ENCODE measurements at places on chromosomes 7 and 10.

DNA sequence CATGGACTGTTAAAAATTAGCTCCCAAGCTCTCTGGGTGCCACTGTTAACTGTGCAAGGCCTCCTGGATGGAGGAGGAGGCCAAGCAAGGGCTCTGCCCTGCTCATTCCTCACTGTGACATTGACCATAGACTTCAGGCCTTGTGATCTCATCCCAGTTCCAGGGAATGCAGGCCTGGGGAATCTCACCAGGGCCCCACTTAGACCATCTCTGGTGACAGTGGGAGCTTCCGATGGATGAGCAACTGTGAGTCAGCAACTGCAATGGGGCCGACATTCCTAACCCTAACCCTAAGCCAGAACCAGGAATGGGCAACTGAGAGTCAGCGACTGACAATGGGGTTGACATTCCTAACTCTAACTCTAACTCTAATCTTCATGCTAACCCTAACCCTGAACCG is 50.4 kb upstream of the MSMB start:
- DNase-seq = no peak

DNA sequence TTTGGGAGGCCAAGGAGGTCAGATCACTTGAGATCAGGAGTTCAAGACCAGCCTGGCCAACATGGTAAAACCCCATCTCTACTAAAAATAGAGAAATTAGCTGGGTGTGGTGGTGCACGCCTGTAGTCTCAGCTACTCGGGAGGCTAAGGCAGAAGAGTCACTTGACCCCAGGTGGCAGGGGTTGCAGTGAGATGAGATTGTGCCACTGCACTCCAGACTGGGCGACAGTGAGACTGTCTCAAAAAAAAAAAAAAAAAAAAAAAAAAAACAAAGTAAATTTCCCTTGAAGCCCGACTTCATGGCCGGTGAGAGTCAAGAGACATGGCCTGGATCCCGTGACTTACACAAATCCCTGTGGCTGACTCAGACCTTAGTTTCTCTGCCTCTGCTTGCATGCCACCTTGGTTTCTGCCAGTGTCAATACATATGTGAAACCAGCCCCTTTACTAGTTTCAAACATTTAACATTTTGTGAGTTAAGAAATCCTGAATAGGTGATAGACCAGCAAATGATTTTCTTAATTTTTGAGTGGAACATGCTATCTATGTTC is 62.8 kb downstream of the ZEB1 start:
- DNase-seq = no peak

GRCh38 chr7:66790196-66790595 is 49.7 kb downstream of the RABGEF1 start:
- DNase-seq = no peak

DNA sequence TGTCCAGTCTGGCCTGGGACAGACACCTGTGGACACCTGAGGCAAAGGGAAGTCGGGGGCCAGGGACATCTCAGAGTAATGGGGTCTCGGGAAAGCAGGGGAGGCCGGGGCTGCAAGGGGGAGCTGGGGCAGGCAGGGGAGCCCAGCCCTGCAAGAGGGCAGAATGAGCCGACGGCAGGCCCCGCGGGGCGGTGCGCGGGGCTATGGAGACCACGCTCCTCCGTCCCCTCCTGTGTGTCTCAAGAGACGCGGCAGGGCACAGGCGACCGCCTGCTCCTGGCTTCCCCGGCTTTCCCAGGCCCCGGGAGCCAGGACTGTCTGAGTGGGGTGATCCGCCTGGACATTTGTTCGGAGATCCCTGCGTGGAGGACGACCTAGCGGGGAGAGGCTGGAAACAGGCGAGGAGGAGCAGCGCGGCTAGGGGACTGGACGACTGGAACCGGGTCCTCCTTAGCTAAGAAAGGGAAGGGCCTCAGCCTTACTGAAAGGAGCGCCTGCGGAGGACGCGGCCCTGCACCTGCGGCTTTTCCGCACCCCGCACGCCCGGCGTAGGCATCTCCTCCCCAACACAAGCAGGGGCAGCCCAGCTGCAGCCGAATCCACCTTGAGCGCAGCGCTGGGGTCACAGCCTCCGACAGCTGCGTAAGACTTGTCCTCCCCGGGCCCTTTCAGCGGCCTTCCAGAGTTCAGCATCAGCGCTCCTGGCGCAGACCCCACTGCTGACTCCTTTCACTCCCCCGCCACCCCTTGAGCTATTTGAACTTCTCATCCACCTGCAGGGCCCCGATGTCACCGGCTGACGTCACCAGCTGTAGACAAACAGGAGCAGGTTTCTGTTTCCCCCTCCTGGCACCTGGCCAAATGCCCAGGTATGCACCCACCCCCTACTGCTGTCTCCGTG is 176.4 kb downstream of the ZNF248 start:
- DNase-seq = no peak

- DNase-seq = no peak
Measured at GRCh38 chr7:8205031-8205387, 57.0 kb downstream of the ICA1 start.

DNA sequence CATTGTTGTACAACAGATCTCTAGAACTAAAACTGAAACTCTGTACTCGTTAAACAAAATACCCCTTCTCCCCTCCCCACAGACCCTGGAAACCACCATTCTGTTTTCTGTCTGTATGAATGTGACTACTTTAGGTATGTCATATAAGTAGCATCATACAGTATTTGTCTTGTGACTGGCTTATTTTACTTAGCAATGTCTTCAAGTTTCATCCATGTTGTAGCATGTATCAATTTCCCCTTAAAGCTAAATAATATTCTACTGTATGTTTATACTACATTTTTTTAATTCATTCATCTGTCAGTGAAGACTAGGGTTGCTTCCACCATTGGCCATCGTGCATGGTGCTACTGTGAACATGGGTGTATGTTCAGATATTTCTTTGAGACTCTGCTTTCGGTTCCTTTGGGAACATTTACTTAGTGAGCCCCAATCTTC is 71.2 kb upstream of the RPA3 start:
- no peak for DNase-seq

DNA sequence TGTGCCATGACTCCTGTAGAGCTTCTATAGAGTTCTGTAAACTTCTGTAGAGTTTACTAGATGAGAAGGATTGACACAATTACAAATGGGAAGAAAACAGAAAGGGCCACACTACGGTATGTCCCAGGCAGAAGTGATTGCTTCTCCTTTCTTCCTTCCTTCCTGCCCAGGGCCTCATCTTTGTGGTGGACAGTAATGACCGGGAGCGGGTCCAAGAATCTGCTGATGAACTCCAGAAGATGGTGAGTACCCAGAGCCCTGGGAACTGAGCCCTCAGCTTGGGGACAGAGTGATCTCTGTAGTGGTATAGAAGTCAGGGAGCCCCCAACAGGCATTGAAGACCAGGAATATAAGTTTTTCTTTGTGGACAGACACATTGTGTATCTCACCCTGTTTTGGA is 1.7 kb downstream of the ARF5 start:
- no peak for DNase-seq

DNA sequence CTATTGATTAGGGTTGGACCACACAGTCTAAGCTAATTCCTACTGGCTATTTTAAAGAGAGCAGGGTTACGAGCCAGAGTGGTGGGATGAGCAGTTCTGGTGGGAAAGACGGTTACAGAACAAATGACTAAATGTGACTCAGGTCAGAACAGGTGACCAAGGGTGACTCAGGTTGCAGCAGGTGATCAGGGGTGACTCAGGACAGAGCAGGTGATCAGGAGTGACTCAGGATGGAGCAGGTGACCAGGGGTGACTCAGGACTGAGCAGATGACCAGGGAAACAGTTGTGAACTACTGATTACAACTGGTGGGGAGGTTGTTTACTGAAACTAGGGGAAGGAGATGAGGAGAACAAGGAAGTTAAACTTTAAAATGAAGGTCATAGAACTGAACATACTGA is 366.3 kb downstream of the ABCA13 start:
- no peak for DNase-seq

- DNase-seq = no peak
Measured at GRCh38 chr7:106048706-106049020, 63.4 kb downstream of the SYPL1 start.

GRCh38 chr7:111647881-111648280 is 85.6 kb upstream of the IMMP2L start:
- no peak for DNase-seq

- no peak for DNase-seq
Measured at GRCh38 chr7:95539426-95539825, 53.7 kb downstream of the ASB4 start.

GRCh38 chr7:31651234-31652062 is 35.6 kb upstream of the PPP1R17 start:
- no peak for DNase-seq

DNA sequence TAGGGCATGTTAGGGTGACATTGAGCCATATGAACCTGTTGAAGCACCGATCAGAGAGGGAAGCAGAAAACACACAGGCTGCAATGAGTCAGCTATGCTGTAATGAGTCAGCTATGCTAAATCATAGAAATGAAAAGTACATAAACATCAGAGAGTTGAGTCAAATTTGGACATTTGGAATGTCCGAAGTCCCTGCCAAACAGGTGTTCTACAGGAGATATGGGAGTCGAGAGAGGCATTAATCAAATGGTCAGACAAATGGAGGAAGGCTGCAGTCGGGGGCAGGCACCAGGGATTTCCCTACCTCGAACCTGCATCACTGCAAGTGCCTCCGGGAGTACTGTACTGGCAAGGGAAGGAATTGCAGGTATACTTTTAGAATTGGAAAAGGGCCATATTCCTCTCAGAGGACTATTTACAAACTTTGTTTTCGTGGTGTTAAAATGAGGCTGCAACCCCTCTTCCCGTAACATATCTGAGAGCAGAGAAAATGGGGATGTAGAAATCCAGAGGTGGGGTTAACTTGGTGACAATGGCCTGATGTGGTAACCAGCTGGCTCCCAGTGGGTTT is 8.8 kb upstream of the ZC3HAV1 start:
- no peak for DNase-seq

- DNase-seq = no peak
Measured at GRCh38 chr10:56085406-56086122, 275.5 kb downstream of the ZWINT start.

- no peak for DNase-seq
Measured at GRCh38 chr7:105743351-105744090, 132.9 kb downstream of the ATXN7L1 start.

GRCh38 chr10:485776-486175 is 203.7 kb downstream of the DIP2C start:
- no peak for DNase-seq

- no peak for DNase-seq
Measured at GRCh38 chr10:71447676-71448075, 51.0 kb downstream of the CDH23 start.

- no peak for DNase-seq
Measured at GRCh38 chr7:134587750-134588149, 38.8 kb downstream of the AKR1B15 start.

DNA sequence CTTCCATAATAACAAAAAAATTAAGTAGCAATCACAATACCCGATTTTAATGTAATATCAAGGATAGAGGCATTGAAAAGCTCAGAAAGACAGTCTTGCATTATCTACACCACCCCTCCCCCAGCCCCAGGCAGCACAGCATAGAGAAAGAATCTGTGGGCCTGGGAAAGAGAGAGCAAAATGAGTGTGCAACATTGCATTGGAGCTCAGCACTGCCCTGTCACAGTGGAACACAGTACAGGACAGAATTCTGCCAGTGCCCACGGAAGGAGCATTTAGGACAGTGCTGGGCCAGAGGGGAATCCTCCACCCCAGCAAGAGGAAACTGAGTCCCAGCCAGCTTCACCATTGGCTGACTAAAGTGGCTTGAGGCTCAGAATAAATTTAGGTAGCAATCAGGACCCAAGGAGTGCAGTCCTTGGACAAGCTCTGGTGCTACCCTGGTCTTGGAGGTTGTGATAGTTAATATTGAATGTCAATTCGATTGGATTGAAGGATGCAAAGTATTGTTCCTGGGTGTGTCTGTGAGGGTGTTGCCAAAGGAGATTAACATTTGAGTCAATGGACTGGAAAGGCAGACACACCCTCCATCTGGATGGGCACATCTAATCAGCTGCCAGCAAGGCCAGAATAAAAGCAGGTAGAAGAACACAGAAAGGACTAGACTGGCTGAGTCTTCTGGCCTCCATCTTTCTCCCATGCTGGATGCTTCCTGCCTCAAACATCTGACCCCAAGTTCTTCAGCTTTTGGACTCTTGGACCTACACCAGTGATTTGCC is 234.4 kb downstream of the ANK3 start:
- no peak for DNase-seq

DNA sequence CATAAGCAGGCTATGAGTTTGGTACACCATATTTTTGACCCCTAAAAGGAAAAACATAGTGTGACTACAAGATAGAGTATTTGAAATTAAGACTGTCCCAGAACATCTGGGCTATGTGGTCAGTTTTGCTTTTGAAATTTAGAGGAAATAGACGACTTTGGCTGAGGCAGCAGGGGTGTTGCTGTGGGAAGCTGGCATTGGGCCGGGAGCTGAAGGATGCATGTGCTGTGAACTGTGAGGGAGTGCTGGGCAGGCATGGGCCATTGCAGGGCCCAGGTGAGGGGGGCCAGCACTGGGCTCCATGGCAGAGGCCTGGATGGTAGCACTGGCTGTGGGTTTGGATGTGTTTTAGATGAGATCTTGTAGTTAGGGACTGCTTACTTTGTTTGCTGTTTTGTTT is 168.3 kb downstream of the BMPER start:
- DNase-seq = no peak

DNA sequence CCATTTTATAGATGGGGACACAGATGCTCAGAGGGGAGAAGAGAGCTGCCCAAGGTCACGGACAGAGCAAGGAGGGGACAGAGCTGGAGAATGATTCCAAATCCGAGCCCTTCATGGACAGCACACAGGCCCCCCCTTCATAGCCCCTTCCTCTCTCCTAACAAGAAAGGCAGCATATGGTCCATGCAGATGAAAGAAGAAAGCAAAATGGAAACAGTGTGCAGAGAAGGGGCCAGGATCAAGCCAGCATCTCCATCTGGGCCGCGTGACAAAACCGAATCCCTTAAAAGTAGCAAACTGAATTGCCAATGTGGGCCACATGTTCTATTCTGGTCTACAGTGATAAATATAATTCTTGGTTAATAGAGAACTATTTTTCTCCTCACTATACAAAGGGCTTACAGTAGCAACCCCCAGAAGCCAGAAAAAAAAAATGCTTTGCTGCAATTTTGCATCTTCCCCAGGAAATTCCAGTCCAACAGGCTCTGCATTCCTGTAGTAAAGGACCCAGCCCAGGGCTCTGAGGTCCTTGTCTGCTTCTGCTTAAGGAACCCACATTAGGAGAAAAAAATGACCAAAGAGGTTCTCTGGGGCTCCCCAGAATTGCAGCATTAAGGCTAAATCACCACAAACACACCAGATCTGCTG is 7.8 kb downstream of the CPXM2 start:
- no peak for DNase-seq

DNA sequence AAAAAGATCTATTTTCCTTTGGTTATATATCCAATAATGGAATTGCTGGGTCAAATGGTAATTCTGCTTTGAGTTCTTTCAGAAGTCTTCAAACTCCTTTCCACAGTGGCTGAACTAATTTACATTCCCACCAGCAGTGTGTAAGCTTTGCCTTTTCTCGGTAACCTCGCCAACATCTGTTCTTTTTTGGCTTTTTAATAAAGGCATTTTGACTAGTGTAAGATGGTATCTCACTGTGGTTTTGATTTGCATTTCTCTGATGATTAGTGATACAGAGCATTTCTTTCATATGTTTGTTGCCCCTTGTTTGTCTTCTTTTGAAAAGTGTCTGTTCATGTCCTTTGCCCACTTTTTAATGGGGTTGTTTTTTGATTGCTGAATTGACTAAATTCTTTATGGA is 285.0 kb downstream of the MALRD1 start:
- DNase-seq = no peak
